Stimulated activated CD4-positive, alpha-beta T cell treated with anti-CD3 and anti-CD28 coated beads, Interleukin-15, amount 100 ng/mL, for 1 hour (primary cell): ENCODE measurements at places on chromosomes 2 and 18.

GRCh38 chr18:77079954-77080682 is 52.5 kb downstream of the MBP start:
- DNase-seq: no peak

GRCh38 chr2:241821460-241822263 is 12.7 kb downstream of the NEU4 start:
- DNase-seq: no peak

DNA sequence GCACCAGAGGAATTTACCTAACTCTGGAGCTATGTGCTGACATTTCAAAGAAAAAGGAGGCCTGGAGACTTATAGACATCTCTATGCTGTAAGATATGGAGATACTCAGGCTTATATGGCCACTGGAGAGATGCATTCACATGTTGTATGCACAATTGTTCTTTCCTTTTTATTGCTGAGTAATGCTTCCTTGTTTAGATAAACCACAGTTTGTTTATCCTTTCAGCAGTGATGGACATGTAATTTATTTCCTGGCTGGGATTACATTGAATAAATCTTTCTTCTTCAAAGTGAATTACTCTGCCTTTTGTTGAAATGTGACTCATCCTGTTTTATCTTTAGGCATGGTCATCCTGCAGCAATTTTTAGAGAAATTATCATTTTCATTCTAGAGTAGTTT is 716.7 kb upstream of the GCFC2 start:
- DNase-seq: no peak

DNA sequence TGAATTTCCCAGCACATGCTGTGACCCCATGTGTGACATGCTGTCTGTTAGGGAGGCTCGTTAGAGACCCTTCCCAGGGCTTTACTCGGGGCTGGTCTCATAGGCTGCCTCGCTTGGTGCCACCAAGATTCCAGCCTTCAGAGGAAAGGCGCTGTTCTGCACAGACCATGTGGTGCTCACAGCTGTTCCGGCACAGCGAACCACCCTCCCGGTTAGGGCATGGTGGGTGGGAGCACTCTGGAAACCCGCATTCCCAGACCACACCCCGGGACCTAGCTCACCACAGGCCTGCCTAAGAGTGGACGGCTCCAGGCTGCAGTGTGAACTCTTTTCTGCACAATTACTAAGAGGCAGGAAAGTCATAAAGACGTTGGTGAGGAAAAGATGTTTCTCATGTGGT is 112.0 kb downstream of the MBP start:
- DNase-seq: no peak

GRCh38 chr2:174174741-174175140 is 73.6 kb downstream of the OLA1 start:
- no peak for DNase-seq

- DNase-seq: no peak
Observed at GRCh38 chr2:240441326-240441992, 6.0 kb downstream of the GPC1 start.

- DNase-seq: no peak
Observed at GRCh38 chr2:73333564-73333963, 40.2 kb upstream of the EGR4 start.

DNA sequence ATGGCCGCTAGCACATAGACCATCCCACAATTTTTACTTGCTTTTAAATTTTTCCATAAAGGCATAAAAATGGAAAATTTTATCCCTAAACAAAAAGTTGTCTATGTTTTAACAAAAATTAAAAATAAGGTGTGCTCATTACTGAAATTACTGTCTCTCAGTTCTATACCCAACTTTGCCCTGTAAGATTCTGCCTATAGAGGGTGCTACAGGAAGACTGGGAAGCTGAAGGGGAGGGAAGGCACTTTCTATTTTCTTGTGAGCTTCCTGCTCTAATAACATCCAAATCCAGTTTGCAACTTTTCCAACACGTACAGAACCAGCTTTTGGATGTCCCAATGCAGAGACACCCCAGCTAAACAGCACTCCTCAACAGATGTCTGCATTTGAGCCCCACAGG is 666.9 kb downstream of the PLCL1 start:
- no peak for DNase-seq

GRCh38 chr18:44918142-44918476 is 237.4 kb downstream of the SETBP1 start:
- DNase-seq: no peak

DNA sequence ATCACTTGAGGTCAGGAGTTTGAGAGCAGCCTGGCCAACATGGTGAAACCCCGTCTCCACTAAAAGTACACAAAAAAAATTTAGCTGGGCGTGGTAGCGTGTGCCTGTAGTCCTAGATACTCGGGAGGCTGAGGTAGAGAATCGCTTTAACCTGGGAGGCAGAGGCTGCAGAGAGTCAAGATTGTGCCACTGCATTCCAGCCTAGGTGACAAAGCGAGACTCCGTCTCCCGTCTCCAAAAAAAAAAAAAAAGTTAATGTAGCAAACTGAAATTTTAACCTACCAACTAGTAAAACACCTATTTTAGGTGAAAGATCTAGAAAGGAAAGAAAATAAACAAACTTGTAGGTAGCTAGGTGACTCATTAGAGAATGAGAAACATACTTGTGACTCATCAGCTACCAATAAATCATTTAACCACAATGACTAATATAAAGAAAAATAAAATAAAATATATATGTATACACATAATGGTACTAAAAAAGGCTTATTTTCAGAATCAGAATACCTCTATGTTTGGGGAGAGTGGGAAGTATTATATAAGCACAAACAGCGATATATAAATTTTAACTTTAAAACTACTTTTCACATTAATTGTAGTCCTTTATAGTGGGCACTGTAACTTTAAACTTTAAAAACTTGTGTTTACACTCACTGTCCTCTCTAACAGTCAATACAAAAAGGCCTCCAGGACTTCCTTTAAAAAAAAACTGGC is 36.6 kb downstream of the DARS1 start:
- no peak for DNase-seq

- DNase-seq: no peak
Observed at GRCh38 chr2:198456418-198456817, 652.0 kb downstream of the PLCL1 start.

DNA sequence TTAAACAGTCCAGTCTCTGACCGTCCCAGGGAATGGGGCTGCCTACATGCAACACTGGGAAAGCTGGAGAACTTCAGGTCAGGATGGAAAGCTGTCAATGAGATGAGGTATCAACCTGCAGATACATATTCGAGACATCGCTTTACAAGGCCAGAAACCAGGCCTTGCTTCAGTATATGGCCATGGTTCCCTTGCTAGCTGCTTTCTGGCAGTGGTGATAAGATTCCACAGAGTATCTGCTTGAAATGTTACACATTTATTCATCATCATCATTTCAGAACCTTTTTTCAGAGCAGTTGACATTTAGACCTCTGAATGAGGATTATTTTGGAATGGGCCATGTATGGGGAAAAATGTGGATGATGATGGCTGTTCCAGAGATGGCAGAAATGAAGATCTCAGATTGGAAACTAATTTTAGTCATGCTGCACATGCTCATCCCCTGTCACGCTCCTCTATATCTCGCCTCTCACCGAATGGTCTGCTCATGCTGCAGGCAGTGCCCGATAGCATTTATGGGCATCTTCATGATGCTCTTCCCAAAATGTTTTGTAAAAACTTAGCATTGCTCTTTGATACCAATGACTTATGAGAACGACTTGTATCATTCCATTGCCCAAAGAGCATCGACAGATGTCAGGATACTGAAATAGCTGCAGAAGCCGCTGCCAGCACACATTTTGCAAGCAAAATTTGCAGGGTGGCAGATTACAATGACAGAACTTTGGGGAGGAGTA is 14.0 kb upstream of the BMP10 start:
- no peak for DNase-seq

DNA sequence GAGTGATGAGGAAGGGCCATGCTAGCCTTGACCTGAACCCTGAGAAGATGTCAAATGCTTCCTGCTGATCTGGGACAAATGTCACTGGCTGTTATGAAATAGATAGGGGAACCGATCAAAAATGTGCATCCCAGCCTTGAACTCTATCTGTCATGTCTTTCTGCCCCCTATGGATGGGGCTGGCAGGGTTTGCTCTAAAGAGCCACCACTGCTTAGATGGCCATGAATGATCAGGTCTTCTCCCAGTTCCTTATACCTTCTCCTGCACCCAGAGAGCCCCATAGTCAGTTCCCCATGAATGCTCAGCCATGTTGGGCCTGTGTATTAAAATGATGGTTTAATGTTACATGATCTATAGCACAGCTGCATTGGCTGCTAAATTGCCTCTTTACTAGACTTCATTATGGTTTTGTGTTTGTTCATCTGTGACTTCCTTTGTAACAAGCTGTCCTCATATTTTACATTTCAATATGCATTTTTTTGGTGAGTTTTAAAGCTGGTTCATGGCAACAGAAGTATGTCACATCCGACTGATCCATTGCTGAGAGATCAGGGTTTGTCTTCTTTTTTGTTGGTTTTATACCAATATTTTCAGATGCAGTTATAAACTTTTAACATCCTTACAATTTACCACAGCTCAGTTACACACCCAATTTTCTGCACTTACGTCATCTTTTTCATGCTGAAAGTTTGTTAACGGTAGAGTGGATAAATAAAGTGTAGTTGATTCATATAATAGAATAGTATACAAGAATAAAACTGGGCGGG is 56.3 kb upstream of the SMAD2 start:
- no peak for DNase-seq

- no peak for DNase-seq
Observed at GRCh38 chr18:66916834-66917233, 312.9 kb upstream of the CDH19 start.

GRCh38 chr2:84884449-84884848 is 3.6 kb upstream of the TRABD2A start:
- no peak for DNase-seq

DNA sequence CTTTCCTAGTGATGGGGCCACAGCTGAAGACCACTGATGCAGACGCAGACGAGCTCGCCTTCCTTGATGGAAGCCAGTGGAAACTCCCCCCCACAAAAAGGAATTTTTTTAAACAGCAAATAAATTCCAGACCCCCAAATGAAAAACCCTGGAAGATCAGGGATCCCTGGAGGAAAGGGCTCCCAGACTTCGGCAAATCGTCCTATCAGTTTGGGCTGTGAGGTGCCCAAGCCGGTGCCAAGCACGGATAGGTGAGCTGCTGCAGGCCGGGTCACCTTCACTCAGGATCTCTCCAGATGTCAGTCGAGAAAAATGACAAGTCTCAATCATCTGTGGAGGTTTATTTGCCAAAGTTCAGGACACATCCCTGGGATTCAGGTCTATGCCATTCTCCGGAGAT is 42.0 kb downstream of the RTP5 start:
- no peak for DNase-seq

DNA sequence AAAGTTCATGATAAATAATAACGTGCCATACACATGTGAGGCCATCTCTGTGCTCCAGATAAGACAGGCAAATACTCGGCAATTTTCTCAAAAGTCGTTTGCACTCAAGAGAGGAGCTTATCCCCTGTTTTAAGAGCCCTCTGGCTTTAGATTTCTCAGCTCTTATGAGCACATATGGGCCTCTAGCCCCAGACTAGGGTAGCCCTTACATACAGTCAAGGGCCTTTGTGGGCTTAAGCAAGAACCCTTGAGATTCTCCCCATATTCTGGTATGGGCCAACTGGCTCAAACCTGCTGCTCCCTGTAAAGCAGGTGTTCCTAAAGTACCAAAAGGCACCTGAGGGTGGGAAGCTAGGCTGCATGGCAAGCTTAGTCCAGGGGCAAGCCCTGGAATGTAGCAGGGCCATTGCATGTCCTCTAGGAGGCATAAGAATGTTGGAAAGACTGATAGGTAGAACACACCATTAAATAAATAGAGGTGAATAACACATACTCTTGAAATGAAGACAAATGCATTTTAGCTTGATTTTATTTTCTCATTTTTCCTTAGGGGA is 66.1 kb downstream of the FASTKD2 start:
- no peak for DNase-seq

DNA sequence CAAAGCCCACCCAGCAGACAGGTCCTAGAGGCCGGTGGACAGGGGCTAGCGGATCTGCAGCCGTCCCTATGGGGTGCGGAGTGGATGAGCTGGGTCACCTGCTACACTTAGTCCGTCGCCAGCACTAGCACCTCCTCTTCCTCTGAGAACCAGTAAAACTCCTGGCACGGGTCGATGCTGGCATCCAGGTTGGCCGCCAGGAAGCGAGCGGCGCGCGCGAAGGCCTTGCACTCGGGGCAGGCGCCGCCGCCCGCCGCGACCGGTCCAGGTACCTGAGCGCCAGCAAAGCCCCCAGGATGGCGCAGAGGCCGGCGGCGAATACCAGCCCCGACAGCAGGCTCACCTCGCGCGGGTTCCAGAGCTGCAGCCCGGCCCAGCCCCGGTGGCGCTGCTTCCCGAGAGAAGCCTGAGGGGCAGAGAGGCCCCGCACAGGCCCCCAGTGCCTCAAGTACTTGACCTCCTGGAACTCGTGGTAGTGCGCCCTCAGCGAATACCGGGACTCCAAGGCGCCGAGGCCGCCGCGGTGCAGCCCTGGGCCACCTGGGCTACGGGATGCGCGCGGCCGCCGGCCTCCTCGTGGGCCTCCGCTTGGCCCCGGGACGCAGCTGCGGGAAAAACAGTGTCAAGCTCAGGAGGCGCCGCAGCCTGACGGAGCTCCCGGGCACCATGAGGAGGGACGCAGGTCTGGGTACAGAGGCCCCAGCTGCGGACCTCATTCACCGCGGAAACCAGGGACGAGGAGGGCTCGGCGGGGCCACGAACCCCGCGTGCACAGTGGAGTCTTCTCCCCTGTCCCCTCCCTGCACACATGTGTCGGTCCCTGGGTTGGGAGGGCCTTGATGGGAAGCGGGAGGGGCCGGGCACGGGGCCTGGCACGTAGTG is 27.5 kb upstream of the ALPP start:
- DNase-seq: no peak

DNA sequence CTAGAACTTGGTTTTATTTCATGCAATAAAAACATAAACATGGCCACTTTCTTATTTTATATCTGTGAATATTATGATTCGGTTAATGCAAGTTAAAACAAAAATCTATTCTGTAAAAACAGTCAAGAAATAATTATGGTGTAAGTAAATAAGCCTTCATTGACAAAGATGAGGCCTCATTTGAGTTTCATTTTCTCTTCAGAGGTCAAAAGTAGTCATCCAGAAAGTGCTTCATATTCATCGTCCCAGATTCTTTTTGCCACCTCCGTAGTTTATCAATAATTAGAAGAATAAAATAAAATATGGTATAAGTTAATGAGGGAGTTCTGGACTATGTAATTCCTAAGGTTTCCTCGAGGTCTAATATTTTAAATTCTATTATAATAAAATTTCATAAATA is 19.4 kb upstream of the HNRNPA3 start:
- no peak for DNase-seq

DNA sequence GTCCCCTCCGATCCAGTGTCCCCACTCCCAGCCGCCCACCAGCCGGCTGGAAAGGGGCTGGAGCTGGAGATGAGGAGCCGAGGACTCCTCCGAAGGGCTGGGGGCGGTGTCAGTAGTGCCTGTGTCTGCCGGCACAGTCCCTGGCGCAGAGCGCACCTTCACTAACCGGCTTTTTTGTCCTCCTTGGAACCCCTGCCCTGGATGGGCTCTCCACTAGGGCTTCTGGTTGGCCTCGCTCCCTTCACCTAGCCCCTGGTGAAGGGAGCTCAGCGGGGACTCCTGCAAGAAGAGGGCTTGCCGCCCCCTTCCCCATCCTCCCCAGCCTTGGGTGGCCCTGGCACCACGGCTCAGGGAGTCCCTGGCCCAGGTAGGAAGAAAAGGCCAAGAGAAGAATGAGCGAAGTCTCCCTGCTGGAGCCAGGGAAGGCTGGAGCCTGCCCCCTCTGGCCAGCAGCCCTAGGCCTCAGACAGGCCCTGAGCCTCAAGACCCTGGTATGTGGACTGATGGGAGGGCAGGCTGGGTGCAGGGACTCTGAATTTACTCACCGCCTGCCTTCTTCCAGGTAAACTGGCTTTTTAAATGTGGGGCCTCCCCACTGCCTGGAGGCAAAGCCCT is 570 bp upstream of the ECEL1 start:
- DNase-seq: no peak
